ENCODE measurements at places on chromosomes 1 and 21.
A peak's percentile ranks its signal among the peaks of the same experiment; 100 is the strongest.

DNA sequence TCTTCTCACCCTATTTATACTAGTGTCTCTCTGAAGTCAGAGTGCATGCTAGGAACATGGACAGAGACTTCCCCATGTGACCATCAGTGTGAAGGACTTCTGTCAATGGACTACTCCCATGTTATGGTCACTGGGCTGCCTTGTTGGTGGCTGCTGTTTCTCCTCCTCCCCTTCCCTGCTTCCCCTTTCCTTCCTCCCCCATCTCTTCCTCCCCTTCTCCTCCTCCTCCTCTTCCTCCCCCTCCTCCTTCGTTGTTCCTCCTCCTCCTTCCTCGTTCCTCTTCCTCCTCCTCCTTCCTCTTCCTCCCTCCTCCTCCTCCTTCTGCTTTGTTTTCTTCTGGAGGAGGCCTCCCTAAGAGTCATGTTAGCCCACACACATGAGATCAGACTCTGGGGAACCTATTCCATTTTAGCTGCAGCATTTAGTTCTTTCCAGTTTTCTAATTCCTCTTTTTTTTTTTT, 35.8 kb downstream of the IER5 start:
- no peak for DNase-seq

DNA sequence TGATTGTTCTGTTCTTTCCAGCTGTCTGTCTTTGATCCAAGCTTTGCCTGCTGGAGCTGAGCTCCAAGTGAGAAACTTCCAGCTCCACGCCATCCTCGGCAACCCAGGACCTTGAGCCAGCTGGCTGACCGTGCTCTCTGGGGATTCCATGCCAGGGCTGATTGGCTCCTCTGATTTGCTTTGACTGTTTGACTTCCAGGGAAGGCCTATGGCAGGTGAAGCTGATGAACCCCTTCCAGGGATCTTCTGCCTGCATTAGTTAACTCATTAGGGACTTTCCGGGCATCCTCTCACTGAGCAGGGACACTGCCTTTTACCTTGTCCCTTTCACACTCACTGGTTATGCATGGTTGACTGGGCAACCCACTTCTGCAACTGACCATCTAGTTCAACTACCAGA, 406.1 kb downstream of the RPS6KC1 start:
- DNase-seq: no peak

- no peak for DNase-seq
These were observed 15.7 kb downstream of the RCC2 start for GRCh38 chr1:17423781-17424245.

GRCh38 chr1:168135921-168136708, 615 bp downstream of the GPR161 start:
- peak; percentile 13 for DNase-seq

- DNase-seq: no peak
These were observed 87.5 kb upstream of the WDR26 start for GRCh38 chr1:224521904-224522734.

DNA sequence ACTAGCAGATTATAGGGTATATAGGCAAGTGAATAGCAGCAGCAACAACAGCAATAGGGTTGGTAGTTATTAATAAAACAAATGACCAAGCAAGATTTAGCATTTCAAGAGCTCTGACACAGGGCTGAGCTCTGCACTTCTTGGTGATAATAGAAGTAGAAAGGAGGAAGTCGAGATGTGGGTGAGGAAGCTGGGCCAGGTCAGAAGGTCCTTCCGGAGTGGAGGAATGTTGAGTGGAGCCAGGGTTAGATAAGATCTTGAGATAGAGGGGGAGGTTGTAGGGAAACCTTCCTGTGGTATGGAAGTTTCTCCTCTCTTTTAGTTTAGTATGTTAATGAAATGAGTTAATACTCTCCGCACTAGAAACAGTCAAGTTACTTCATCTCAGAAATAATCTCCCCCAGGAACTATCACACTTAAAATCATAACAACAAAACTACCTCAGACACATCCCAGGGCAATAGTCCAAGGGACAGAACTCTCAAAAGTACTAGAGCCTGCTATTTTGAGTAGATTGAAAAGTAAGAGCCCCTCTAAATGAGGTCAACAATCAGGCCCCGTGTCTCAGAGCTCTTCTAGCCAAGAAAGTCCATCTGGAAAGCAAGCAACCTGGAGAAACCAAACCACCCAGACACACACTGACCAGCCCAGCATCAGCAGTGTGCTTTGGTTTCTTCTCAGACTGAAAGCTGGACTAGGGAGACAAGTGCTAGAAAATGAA, 45.4 kb upstream of the ATP1B1 start:
- DNase-seq: no peak

GRCh38 chr1:216223486-216223885, 199.8 kb downstream of the USH2A start:
- no peak for DNase-seq

DNA sequence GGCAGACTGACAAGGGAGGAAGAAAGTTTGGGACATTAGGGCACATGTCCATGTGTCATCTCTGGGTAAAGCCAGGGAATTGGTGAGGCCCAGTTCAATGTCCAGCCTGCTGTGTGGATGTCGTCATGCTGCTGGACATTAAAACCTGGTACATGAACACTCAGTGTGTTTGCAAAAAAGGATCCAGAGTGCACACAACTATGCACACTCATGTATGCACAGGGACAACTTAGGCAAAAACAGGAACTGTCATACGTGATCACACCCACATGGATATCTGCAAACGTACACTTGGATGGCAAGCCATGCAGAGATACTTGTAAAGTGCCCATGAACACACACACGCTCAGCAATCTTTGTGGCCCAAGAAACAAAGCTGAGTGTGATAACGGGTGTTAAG, 47.9 kb upstream of the NEK2 start:
- no peak for DNase-seq

GRCh38 chr1:47995306-47996050, 1.7 kb downstream of the TRABD2B start:
- DNase-seq: no peak

DNA sequence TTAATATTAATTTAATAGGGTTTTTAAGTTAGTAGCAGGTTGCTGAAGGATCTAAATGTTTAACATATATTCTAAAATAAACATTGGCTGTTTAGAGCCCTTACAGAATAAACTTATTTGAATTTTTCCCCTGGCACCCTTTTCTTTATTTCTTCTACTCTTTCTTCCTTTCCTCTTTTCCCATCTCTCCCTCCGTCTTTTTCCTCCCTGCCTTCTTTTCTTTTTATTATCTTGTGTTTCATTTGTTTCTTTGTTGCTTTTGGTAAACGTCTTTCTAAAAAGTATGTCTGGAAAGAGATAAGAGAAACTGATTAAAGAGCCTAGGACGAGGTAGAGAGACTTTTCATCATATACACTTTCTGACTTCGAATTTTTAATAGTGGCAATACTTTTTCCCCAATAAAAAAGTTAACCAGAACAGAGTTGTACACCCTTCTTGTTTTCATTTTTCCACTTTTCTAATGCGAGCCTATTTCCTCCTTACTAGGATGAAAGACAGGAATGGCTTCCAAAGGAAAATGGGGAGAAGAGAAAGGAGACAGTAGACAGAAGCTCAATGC, 39.5 kb upstream of the ATF3 start:
- DNase-seq: no peak

DNA sequence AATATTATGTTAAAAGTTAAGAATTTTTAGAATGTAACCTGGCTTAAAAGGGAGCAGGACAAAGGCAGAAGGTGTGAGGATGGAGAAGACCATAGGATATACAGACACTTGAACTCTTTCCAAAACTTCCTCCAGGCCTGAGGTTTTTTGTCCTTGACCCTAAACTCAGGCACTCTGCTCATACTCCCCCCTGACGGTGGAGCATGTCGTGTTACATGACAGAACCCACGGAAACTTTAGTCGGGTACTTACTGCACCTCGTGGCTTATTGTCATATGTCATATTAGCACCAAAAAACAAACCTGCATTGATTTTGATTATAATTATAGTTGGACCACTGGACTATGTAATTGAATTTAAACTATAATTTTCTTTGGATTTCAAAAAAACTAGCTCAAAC, 20.8 kb downstream of the TNFRSF9 start:
- no peak for DNase-seq

DNA sequence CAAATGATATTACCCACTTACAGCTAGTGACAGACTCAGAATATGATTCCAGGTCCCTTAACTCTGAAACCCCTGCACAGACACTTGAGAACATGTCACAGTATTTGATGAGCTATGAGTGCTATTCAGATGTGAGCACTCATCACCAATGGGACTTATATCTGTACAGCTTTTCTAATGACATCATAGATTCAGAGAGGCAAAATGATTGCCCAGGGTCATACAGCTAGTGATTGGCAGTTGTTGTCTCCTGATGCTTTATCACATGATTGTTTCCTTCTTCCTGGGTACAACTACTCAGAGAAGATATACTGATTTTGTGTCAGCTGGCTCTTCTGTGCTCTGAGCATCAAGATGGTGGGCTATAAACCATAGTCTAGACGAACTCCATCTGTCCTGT, 428.0 kb upstream of the BEND5 start:
- no peak for DNase-seq

DNA sequence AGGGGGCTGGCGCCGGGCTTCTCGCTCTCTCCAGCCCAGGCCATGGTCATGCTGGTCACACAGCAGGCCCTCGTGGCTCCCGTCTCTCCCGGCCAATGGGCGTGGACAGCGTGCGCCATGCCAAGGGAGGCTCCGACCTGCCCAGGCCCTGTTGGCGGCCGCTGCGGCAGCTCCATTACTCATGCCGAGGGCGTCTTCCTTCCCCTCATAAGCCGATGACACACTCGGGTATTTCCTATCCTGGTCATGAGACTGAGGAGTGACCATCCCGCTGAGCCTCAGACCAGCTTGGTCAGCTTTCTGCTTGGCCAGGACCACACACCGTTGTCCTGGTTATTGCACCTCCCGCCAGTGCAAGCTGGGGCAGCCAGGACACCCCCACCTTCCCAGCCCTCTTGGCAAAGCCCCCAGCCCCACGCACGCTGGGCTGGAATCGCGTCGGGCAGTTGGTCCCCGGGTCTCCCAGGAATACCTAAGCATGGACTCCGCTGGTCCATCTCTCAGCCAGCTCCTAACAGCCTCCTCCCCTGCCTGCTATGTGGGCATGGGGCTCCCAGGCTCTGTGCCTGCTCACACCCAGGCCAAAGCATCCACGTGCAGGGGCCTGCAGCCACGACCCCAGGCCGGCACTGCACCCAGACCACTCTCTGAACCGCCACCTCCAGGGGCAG, 49.8 kb downstream of the ARHGEF16 start:
- DNase-seq: no peak

DNA sequence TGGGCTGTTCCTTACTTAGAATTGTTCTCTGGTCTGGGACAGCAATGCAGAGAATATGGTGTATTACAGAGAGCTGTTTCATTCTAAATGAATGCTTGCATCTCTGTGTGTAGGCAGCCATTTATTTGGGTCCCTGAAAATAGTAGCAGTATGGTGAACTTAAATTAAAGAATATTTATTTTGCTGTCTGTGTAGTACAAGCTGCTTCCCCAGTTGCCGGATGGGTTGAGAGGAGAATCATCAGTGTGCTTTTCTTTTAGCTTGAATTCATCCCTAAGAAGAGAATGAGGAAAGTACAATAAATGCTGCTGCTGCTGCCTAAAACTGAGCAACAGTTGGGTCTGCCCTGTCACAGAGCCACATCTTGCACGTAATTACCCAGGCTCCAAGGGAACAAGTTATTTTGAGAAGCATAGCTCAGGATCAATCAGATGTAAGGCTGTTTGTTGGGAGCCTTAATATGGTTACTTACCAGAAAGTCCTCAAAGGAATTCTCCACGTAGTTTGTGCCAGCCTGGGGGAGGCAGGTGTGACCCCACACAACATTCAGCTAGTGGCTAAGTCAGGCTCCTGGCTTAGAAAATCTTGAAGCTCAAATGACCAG, 16.6 kb downstream of the ACTN2 start:
- no peak for DNase-seq

DNA sequence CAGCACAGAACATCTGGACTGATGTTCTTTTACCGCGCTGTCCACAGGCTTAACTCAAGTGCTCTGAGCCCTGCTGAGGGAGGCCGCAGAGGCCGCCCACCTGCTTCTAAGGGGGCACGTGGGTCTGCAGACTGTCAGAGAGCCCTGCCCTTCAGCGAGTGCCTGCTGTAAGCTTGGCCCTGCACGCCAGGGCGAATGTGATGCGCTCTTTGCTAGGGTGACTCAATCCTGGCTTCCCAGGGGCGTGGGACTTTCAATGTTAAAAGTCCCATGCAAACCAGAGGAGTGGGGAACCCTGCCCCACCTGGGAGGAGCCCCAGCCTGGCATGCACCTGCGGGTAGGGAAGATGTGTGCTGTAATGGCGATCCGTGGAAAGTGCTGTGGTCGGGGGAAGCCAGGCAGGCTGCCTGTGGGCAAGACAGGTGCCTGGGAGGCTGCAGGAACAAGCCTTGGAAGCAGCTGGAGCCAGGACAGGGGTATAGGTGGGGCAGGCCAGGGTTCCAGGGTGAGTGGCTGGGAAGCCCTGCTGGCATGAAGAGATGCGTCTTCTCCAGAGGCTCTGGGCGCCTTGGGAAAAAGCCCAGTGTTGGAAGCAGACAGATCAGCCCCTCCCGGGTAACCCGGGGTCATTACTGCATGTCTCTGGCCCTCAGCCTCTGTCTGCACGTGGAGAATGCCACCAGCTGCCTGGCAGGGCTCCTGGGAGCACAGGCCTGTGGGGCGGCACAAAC, 594 bp upstream of the PANK4 start:
- DNase-seq: peak; percentile 68

GRCh38 chr1:112626887-112627286, 7.3 kb downstream of the CAPZA1 start:
- DNase-seq: no peak

GRCh38 chr1:10196976-10197375, 13.4 kb upstream of the KIF1B start:
- no peak for DNase-seq

DNA sequence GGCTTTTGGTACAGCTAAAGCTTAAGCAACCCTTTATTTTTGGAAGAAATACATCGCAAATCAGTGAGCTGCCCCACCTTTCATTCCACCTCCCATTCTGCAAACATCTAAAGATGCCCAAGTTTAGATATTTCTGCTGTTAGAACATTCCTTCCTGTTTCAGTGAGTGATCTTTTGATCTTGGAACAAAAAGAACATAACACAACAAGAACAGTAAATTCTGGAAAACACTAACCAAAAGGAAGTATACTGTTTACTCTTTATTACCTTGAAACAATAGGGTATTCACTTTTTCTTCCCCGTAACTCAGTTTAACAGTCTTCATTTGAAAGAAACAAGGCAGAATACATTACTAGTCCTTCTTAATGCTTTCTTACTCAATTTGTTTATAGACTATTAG, 40.6 kb downstream of the HNRNPR start:
- no peak for DNase-seq

DNA sequence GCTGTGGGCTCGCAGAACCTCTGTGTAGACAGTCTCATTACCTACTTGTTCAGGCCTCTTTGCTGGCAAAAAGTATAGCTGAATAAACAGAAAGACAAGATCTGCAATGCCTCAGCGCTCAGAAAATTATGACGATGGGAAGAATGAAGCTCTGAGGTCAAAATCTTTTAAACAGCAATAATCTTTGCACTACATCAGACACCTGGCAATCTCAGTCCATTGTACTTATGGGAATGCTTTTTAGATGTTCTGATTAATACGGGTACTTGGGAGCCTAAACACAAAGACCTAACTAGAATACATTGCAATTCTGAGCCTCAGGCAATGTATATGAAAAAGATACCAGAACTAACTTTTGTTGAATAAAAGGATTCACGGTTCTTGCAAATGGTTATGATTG, 410.7 kb downstream of the SMYD3 start:
- no peak for DNase-seq
